Stimulated activated CD4-positive, alpha-beta T cell treated with anti-CD3 and anti-CD28 coated beads, Interleukin-4, amount 100 ng/mL, for 24 hours (primary cell): ENCODE measurements at places on chromosomes 6 and 20.
A peak's percentile ranks its signal among the peaks of the same experiment; 100 is the strongest.

DNA sequence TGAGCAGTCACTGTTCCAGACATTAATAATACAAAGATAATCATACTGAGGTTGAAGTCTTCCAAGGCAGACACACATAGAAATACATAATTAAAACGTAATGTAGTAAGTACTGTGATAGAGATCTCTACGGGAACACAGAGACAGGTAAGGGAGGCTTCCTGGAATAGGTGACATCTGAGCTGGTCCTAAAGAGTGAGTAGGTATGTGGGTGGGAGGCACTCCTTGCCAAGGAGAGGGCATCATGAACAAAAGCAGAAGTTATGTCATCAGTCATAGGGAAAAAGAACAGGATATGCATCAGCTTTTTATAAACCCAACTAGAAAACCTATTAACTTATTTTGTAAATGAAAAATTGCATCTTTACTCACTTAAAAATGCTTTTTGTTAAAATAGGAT lies 110.0 kb downstream of the MAP7 start:
- no peak for DNase-seq

DNA sequence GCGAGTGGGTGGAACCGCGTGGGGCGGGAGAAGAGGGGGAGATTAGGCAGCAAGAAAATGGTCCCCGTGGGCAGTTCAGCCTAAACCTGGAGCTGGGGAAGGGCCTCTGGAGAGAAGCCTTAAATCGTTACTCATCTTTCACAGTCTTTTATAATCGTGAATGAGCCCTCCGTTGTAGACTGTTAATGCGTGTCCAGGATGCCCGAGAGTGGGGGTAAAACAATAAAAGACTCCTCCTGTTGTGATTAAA lies 11.0 kb upstream of the ELOVL5 start:
- no peak for DNase-seq

DNA sequence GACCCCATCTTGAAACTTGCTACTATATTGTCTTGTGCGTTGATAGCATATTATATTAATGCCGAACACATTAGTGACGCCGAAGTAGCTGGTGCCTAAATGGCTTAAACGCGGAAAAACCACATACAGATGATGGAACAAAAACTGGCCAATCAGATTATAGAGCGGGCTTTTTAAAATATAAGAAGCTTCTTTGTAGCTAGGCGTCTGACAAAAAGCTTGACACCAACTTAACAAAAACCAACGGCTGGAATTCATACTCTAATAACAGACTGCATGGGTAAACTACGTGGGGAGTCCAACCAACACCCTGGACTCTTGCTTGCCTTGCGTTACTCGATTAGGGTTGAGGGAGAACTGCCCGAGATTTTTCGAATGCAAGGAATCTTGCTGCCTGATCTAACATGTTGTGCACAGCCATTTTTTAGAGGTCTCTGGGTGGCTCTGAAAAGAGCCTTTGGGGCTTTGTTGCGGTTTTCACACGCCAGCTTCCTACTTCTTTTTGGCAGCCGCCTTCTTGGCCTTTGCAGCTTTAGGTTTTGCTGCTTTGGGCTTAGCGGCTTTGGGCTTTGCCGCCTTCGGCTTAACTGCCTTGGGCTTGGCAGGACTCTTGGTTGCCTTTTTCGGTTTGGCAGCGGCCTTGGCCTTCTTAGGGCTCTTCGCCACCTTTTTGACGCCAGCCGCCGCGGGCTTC lies 45.7 kb downstream of the OR2B2 start:
- DNase-seq = peak; percentile 31

GRCh38 chr20:50198180-50198666 lies 7.6 kb downstream of the CEBPB start:
- DNase-seq = no peak

GRCh38 chr6:72636786-72637185 lies 14.9 kb downstream of the KCNQ5 start:
- no peak for DNase-seq

GRCh38 chr6:14921878-14922671 lies 323.8 kb upstream of the JARID2 start:
- DNase-seq = no peak
